ENCODE measurements at places on chromosomes 12 and 14.

DNA sequence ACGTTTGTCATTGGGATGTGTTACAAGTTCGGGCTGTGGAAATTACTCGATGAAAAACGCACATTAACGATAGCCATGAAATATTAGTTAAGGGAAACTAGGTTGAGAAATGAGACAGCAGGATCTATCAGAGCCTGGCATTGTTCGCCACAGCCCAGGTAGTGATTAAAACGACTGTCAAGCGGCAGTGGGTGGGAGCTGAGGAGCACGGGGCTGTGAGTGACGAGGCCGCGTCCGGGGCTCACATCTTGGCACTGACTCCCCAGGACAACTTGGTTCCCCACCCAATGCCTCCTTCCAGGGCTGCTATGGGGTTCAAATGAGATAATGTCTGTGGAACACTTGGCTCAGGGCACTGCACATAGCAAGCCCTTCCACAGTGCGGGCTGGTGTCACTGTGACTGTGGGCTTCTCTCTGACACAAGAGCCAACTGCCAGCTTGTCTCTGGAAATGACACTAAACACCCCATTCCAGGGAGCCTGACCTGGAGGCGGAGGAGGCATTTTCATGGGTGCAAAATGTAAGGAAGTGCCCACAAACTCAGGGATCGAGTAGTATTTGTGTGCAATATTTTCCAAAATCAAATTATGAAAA, 19.3 kb downstream of the MMAB start:
- no peak for DNase-seq

GRCh38 chr12:110846615-110847566, at the start of gene CCDC63:
TSS of gene CCDC63 (plus strand) at chr12:110846987. CDS start at chr12:110852955, 5,968 bp downstream.
- peak; percentile 40 for DNase-seq

DNA sequence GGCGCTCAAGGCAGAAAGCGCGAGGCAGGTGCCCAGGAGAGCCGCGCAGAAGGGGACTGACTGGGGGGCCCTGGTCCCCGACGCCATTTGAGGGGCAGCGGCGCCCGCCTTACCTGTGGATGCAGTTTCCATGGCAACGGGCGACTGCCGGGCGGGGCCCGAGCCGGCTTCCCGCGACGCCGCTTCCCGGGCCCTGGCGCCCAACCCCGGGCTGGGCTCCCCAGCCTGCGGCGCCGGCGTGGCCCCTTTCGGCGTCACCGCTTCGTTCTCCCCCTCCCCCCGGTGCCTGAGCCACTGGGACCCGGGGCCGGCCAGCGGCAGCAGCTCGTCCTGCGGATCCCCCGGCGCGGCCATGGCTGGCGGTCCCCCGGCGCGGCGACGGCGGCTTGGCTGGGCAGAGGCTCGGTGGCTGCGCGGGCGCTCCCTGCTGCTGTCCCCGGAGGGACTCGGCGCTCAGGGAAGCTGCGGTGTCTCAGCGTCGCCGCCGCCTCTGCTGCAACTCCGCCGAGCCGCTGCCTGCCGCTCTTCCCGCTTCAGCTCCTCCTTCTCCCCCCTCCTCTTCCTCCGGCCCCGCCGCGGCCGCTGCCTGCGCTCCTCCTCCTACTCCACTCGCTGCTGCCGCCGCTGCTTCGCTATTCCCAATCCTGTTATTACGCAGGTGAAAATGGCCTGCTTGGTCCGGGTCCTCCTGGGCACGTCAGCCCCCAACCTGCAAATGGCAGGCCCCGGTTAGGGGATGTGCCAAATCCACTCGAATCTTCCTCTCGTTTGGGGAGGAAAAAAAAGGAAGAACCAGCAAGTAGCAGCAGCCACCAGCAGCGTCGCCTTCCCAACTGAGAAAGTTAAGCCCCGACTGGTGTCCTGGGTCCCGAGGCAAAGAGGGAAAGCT, at the start of gene RTN1:
RTN1 (minus strand) TSS at position 500 of the 889 bp plus-strand sequence; CDS start at position 354, 146 bp downstream.
- DNase-seq = no peak

- DNase-seq = no peak
Measured at GRCh38 chr14:68681256-68682011, 111.4 kb downstream of the ZFP36L1 start.

- peak; percentile 71 for DNase-seq
Measured at GRCh38 chr12:754473-754820, 2.1 kb downstream of the WNK1 start.

DNA sequence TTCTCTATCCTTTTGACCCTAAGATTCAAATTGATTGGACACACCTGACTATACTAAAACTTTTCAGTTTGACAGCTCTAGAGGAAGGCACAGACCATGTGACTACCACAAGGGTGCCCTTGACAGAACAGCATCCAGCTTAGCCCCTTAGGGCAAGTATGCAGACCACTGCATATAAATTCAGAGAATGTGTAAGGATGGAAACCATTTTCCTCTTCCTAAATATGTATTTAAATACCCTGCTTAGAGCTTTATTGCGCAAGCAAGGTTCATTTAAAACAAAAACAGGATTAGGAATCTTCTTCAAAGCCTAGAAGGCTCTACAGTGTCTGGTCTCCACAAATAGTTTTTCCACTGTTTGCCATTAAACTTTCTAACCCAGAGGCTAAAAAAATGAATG, 202.8 kb downstream of the MED13L start:
- no peak for DNase-seq

DNA sequence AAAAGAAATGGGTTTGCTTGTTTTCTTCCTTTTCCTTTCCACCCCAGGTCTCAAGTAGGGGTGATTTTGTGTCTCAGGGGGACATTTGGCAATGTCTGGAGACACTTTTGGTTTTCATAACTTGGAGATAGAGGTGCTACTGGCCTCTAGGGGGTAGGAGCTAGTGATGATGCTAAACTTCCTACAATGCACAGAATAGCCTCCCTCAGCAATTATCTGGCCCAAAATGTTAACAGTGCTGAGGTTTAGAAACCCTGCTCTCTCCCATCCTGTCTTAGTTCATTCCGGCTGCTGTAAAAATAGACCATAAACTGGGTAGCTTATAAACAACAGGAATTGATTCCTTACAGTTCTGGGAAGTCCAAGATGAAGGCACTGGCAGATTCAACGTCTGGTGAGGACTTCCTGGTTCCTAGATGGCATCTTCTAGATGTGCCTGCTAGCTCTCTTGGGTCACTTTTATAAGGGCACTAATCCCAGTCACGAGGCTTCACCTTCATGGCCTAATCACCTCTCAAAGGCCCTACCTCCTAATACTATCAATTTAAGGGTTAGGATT, 7.4 kb upstream of the GAS2L3 start:
- no peak for DNase-seq

DNA sequence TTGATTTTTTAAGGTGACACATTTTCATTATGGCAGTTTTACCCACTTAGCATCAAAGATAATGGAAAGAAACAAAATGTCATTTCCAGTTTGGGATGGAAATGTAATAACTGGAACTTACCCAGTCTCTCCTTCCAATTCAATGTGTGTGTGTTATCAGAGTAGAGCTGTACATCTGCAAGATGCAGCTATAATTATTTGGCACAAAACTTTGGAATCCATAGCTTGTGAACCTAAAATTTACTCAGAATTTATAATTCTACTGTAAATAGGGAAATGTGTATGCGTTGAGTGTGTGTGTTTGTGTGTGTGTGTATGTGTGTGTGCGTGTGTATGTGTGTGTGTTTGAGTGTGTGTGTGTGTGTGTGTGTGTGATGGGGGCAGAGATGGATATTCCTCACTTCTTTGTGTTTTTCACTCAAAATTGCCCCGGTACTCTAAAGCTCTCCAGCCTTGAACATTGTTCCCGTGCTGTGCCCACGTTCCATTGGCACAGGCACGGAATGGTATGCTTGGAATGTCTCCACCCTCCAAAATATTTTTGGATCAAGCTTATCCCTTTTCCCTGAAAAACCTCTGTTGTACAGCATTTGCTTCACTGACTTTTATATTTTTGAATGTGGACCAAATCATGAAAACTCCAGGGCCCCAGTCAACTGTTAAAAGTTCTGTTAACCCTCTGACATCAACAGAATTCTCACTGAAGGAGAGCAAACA, 150.2 kb upstream of the BMP4 start:
- DNase-seq = no peak

- DNase-seq = peak; percentile 50
Measured at GRCh38 chr14:96662116-96662970, 134.8 kb upstream of the VRK1 start.

- no peak for DNase-seq
Measured at GRCh38 chr12:124194264-124194892, 100.5 kb upstream of the RFLNA start.

DNA sequence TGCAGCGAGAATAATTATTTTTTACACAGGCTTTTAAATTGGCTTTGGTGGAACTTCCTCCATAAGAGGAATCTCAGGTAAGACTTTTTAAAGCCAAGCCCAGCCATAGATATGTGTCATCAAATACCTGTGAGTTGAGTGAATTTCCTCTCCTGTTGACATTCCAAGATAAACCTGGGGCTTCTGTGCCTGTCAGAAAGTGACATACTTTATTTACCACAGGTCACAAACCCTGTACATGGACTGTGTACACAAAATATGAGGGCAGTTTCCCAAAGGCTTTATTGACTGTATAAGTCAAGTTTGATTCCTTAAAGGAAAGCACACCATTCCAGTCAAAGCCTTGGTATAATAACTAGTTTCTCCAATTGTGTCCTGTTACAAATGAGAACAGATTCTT, 25.9 kb upstream of the SRSF5 start:
- no peak for DNase-seq

GRCh38 chr12:74393272-74393671, 144.4 kb upstream of the ATXN7L3B start:
- DNase-seq = no peak

GRCh38 chr14:58716706-58717105, 78.9 kb downstream of the DACT1 start:
- no peak for DNase-seq

GRCh38 chr14:47438650-47439140, 236.7 kb downstream of the MDGA2 start:
- no peak for DNase-seq

DNA sequence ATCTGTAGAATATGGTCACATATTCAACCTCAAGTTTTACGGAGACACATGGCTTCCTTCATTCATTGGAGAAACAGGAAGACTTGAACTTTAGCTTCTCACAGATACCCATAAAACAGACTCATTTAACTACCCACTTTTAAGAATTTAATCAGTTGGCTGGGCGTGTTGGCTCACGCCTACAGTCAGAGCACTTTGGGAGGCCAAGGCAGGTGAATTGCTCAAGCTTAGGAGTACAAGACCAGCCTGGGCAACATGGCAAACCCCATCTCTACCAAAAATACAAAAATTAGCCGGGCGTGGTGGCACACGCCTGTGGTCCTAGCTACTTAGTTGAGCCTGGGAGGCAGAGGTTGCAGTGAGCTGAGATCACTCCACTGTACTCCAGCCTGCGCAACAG, 64.7 kb upstream of the STAC3 start:
- no peak for DNase-seq

- no peak for DNase-seq
Measured at GRCh38 chr12:80966001-80966400, 28.3 kb upstream of the LIN7A start.

DNA sequence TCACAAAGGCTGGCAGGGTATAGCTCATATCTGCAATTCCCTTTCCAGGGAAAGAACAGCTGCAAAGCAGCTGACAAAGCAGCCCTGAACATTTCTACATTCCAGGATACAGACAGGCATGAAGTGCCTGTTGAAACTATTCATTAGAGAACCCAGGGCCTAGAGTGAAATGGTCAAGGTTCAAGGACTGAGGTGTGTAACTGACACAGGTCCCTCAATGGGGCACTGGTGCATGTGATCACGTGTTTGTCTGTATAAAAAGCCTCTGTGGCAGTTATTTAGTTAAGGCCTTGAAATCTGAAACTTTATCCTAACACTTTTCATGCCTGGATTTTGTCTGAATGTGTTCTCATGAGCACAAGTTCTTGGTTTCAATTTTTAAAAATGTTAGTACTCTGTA, 47.1 kb downstream of the GIT2 start:
- no peak for DNase-seq

DNA sequence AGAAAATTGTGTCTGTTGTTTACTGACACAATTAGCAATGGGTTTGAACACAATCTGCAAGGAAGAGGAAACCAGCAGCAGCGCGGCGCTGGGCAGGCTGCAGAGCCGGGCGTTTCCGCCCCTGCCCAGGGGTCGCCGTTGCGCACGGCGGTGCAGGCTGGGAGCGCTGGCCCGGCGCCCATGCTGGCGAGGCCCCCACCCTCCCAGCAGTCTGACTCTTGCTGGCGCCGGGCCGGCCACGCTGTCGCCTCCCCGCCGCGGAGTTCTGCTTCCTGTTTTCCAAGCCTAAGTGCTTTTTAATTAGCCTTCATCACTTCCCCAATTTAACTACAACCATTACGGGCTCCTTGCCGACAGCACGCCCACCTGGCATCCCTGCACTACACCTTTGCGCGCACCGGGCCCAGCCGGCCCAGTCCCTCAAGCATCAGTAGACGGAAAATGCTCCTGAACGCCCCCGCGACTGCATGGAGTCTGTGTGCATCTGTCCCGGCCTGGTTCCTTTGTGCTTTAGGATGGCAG, 212.1 kb downstream of the GXYLT1 start:
- DNase-seq = peak; percentile 67

DNA sequence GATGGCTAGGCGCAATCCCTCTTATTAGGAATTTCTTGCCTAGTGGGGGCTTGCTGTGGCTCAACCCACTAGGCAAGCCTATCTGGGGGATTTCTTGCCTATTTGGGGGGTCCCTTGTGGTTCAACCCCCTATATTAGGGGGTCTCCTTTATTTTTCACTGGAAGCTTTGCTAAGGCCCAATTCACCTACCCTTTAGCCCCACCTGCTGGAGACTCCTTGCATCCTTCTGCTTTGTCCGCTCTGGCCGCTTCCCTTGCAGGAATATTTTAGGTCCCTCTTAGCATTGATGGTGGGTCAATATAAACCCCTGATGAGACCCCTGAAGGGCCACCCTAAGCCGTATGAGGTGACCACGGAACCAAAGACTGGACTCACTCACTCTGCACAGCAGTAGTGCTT, 1552.1 kb downstream of the AACS start:
- peak; percentile 3 for DNase-seq

DNA sequence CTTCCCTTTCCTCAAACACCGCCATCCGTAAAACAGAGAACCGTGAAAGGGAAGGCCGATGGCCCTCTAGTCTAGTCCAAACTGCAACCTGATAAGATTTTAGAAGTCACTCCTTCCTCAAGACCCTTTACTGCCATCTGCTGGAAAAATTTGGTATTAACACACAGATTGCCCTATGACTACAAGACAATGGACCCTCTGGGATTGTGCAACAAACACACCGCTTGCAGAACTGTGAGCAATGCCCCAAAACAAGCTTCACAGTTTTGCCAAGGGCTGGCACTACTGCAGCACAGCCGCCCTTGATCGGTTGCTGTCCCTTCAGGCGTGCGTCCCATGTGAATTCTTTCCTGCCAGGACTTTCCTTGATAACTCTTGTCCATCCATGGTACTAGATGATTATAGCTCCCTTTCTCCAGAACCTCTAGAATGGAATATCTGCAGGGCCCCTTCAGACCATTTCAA, 23.1 kb downstream of the LLPH start:
- peak; percentile 89 for DNase-seq

GRCh38 chr12:130667421-130667960, 48.6 kb downstream of the RIMBP2 start:
- DNase-seq = no peak

DNA sequence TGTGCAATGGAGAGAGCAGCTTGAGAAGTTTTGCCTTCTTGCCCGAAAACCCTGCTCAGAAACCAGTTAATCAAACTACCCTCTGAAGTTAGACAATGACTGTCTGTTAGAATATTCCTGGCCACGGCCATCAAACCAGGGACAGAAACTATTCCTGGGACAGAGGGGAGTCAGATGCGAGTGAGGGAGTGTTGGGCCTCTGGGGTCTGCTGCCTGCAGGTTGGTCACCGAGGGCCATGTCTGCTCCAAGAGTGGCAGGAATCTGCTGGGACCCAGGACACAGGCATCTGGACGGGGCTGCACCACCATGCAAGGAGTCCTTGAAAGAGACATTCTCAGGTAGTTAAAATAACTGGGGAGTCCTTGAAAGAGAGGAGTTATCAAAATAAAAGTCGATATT, 16.9 kb upstream of the EIF2B2 start:
- DNase-seq = no peak

Data from erythroblast (primary cell).